ENCODE measurements at places on chromosomes 13 and 19.

DNA sequence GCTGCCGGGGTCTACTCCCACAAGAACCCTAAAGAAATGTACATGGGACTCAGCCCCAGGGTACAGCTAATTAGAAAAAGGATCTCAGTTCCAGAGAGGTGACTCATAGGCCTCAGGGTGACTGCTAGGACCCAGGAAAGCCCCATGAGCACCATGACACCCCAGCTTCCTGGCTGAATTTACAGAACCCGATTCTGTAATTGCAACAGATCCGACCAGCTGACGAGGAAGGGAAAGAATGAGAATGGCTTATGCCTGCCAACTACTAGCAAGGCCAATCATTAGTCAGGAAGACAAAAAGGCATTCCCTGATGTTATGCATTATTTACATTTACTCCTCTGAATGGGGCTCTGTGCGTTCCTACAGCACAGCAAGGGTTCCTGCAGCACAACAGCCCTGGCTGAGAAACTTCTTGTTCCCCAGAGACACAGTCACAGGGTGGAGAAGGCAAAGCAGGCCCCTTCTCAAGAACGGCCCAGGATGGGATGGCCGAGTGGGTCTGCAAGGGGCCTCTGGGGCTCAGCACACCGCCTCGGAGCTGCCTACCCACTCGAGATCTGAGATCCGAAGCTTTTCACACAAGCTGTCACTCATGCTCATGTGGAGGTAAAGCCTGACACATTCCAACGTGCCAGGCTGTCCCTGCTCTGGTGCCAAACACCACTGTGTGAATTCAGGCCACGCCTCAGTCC lies 27.2 kb downstream of the PBX4 start:
- DNase-seq, result peak; percentile 45

GRCh38 chr13:40520916-40521315 lies 145.5 kb downstream of the FOXO1 start:
- DNase-seq, result no peak

DNA sequence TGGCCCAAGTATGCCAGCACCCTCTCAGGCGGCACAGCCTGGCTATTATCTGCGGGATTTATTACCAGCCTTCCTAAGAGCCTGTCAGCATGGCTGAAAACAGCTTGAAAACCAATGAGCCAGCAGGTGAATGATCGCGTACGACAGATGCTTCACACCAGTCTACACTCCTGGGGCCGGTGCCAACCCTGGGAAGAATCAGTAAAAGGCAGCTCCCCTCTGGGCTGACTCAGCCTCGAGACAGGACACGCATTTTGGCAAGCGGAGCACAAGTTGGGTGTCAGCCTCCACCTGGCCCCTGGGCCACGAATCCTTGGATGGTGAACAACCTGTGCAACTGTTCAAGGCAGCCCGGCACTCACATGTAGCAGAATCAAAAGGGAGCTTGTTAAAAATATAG lies 15.6 kb downstream of the EMP3 start:
- no peak for DNase-seq

DNA sequence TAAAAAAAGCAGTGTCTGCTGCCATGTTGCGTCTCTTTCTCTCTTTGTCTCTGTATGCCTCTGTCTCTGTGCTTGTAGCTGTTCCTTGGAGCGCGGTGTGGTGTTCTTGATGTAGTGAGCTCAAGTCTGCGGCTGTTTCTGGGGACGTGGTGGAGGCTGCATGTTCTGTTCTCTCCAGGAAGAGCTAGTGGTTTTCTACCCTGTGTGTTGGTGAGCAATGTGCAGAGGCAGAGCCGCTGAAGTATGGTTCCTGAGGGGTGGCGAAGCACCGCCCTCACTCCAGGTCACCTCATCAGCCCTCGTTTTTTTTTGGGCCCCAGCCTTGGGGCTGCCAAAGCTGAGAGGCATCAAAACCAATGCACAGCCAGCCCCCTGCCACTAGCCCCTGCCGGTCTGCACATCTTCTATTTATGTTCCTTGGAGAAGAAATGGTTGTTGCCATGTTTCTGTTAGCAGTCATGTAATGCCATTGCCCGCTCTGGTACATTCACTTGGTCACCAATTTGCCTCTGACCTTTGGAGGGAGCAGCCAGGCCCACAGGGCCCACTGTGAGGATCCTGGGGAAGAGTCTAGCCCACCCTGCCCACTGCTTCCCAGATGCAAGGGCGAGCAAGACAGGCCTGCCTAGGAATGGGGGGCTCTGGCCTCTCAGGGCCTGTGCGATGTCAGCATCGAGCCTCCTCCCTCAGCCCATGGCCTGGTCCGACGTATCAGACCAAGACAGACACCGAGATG lies 7.2 kb downstream of the HNRNPL start:
- no peak for DNase-seq

- DNase-seq, result no peak
Observed at GRCh38 chr19:52188822-52189734, 774 bp upstream of the PPP2R1A start.

DNA sequence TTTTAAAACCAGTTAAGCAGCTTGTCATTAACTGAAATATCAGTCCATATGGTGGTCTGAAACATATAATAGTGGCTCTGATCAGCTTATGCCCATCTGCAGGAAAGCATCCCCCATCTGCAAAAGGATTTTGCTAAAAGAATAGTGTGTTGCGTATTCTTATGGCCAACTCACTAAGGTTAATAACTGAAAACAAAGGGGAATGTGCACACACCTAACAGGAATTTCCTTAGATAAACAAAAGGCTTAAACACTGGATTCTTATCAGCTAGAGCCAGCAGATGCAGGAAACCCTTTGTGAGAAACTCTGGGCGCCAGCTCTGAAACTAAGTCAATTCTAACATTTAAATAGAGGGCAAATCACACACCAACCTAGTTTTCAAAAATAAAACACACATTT lies 22.1 kb downstream of the VPS36 start:
- no peak for DNase-seq

GRCh38 chr19:42143341-42144234 lies 11.3 kb upstream of the POU2F2 start:
- DNase-seq, result no peak

DNA sequence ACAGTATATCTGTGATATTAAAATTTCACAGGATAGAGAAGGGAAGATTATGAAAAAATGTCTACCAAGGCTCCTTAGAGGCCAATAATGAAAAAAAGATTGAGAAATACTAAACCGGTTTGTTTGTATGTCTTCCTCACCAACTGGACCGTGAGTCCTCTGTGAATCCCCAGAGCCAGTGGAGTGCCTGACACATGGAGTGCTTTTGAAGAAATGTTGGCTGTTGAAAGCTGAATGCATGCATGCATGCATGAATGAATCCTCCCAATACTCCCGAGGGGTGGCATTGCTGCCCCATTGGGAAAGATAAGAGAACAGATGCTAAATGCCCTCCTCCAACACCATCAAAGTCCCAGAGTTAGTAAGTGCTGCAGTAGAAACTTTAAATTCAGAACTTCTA lies 152.7 kb upstream of the SERP2 start:
- DNase-seq, result no peak

DNA sequence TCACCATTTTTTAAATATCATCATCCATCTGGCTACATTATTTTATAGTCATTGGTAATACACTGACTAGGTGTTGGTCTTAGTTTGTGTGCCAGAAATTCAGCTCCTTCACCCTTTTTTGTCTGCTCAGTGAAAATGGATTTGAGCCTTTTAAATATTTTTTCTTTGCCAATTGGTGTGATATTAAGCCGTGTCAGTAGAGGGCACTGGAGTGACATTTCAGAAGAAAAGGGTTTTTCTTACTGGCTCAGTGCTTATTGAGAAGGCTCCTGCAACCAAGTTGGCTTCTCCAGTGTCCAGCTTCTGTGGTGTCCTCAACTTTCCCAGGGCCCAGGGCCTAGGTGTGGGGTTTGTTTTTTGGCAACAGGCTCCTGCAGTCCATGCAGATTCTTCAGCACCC lies 546.6 kb downstream of the DACH1 start:
- no peak for DNase-seq

GRCh38 chr13:86729206-86729605 lies 930.0 kb upstream of the SLITRK6 start:
- no peak for DNase-seq

DNA sequence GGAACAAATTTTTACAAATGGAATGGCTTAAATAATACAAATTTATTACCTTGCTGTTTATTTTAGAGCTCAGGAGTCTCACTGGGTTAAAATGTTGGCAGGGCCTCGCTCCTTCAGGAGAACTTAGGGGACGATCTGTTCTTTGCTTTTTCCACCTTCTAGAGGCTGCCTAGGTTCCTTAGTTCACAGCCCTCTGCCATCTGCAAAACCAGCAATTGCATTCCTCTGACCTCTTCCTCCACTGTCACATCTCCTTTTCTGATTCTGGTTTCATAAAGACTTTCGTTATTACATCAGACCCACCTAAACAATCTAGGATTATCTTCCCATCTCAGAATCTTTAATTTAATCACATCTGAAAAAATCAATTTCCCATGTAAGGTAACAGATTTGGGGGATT lies 249.6 kb upstream of the SPRY2 start:
- DNase-seq, result no peak

DNA sequence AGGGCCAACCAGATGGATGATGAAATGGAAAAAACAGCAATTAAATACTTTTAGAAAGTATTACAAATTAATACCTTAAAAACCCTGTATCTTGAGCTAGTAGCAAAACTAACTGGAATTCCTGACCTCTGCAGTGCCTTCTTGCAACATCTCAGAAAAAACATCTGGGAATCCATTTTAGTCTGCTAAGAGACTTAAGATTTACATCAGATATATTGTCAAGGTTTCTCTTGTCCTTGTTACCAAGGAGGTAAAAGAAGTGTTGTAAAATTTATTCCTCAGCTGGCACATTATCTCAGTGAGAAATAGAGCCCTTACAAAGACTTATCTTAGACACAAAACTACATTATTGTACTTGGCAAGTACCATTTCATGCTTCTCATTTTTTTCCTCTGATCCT lies 18.5 kb downstream of the KCNRG start:
- no peak for DNase-seq

GRCh38 chr13:20799726-20800416 lies 26.1 kb upstream of the EEF1AKMT1 start:
- no peak for DNase-seq

- peak; percentile 28 for DNase-seq
Observed at GRCh38 chr19:56076498-56076897, 44.6 kb downstream of the ZNF787 start.

Measured in smooth muscle cell of the brain vasculature (primary cell).